CD4-positive, alpha-beta T cell treated with Interleukin-15 for 1 hour (primary cell): ENCODE measurements at places on chromosomes 12 and 14.

GRCh38 chr14:76881348-76881747 is 55.1 kb downstream of the LRRC74A start:
- DNase-seq = no peak

- no peak for DNase-seq
Observed at GRCh38 chr12:105222284-105222655, 13.7 kb downstream of the APPL2 start.

GRCh38 chr14:77714926-77715325 is 7.0 kb downstream of the SLIRP start:
- DNase-seq = no peak

- no peak for DNase-seq
Observed at GRCh38 chr12:49800421-49801140, 27.6 kb downstream of the NCKAP5L start.

DNA sequence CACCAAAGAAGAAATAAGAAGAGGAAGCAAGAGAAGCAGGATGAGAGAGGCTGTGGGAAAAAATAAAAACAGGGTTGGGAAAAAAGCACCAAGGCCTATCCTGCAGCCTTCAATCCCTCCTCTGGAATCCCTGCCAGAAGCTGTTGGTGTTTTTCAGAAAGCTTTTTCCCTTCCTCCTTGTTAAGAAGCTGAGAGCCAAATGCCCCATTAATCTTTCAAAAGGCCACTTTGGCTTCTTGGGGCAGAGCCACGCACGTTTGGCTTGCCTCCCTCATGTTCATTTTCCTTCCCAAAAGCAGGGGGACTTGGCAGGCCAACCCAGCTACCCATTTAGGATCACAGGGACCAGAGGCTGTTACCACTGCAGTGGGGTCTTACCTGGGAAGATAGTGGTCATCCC is 365.3 kb downstream of the NUAK1 start:
- DNase-seq = no peak

DNA sequence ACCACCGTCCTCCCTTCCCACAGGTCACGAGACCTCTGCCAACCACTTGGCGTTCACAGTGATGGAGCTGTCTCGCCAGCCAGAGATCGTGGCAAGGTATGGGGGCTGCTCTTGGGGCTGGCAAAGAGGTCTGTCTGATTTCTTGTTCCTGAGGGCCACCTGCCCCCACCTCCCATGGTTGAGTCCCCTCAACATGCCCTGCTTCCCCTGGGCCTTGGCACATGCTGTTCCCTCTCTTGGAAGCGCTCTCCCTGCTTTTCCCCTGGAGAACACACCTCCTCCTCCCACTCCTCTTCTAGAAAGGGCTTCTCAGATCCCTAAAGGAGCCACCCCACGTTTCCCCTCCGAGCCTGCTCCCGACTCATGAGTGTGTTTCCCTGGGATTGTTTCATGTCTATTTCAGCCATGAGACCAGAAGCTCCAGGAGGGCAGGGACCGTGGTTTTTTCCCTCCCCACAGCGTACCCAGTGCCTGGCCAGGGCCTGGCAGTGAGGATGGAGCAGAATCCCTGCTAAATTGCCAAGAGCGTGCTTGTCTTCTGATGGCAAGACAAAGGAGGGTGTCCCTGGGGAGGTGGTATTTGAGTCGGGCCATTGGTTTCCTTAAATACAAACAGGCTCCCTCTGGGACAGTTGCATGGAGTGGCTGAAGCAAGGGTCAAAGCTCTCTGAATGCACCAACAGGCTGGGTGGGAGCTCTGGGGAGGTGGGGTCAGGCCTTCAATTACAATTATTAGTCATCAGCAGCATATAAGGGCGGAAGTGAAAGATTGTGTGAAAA is 34.1 kb downstream of the CYP46A1 start:
- no peak for DNase-seq

DNA sequence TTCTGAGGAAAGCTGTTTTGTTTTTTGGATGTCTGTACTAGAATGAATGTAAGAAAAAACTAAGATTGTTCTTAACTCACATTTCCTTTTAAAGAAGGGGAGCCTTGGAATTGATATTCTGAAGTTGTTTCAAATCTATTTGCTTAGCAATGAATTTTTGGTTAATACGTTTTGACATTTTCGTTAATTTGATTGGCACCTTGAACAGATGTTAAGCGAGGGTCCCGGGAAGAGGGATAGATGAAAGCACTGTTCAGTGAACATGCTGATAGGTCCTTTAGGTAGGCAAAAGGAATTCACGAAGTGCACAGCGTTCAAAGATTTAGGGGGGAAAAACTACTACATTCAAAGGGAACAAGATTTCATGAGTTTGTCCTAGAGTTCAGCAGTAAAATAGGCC is 1.7 kb downstream of the SLC39A9 start:
- DNase-seq = no peak

- no peak for DNase-seq
Observed at GRCh38 chr14:90255871-90256270, 482 bp upstream of the PSMC1 start.

DNA sequence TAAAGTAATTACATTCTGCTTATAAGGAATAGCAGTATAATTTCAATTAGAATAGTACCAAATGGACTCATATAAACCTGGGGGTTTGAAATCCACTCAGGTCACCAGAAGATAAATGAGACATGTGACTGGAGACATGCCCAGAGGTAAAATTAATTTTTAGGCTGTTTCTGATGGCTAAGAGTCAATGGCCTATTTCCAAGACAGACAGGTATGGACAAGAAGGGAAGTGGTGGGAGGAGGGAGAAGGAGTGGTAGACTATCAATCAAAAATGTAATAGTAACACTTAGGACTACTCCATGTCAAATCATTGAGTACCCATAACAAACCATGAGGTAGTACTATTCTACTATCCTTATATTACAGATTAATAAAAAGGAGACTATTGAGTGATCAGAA is 544.0 kb downstream of the GALC start:
- DNase-seq = no peak

DNA sequence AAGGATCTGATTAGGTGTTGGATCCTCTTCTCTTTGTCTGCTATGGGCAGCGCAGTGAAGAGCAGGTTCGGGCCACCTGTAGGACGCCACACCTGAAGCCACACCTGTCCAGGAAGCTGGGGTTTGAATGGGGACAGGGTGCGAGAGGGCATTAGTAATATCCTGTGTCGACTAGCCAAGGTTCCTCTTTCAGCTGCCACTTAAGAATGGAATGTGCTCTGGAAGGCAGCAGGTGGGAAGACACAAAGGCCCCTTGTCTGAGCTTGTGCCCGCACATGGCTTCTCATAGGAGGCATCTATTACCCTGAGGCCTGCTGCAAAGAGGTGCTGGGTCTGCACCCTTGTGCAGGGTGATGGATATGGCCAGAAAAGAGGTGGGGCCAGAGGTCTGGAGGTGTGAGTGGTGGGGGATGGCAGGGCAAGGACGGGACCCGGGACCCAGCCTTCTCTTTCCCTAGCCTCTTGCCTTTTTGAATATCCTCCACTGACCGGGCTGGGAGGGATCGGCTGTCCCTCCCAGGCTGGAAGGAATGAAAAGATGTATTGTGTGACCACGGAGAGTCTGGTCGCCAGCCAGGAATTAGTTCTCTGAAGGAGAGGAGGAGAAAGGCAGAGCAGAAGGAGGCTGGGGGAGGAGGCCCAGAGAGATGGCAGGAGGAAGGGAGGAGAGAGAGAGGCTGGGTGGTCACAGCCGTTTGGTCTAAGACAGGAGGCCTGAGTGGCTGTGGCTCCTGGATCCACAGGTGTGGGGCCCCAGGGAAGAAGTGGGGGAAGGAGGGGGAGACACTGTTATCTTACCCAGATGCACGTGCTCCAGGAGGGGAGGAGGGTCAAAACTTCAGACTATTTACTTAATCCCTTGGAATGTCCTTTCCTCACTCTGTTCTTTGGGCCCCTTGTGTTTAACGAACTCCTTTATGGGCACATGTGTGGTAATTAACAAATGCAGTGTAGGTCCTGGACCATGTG is 101.5 kb downstream of the SMOC1 start:
- no peak for DNase-seq

DNA sequence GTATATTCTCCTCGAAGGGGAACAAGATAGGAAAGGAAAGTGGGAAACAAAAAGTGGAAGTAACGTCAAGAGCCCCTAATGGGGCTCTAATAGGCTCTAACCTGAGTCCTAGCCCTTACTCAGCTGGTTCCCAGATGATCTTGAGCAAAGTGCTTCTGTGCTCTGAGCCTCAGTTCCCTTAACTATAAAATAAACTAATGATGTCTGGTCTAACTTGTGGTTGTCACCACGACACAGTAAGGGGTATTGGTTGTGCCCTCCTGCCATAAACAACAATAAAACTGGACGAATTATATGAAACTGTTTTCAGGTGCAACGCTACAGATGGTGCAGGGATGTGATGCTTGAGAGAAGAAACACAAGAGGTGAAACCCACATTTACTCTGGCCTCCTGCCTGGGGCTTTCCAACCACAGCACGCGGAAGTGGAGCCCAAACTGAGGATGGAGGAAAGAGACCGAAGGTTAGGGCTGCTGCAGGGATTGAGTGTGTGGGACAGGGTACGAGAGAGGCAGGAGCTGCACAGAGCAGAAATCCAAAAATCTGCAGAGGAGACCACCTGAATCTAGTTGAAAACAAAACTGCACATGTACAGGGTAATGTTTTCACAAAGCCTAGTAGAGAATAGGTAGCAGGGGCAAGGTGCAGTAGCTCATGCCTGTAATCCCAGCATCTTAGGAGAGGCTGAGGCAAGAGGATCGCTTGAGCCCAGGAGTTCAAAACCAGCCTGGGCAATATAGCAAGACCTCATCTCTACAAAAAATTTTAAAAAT is 45.6 kb upstream of the BCL2L14 start:
- DNase-seq = no peak

DNA sequence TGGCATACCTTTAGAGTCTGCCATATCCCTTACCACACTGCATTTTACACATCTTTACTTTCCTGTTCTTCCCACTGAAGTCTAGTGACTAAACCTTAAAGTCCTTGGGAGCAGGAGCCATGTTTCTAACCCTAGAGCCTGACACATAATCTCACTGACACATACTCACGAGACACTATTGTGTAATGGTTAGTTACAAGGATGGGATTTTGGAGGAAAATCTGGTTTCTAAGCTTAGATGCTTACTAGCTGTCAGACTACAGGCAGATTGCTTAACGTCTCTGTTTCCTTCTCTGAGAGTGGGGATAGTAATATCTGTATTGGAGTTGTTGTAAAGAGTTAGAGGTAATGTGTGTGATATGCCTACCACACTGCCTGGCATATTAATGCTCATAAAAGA is 6.2 kb upstream of the DYRK4 start:
- DNase-seq = no peak

- DNase-seq = no peak
Observed at GRCh38 chr12:29176941-29177340, 27.9 kb downstream of the FAR2 start.

DNA sequence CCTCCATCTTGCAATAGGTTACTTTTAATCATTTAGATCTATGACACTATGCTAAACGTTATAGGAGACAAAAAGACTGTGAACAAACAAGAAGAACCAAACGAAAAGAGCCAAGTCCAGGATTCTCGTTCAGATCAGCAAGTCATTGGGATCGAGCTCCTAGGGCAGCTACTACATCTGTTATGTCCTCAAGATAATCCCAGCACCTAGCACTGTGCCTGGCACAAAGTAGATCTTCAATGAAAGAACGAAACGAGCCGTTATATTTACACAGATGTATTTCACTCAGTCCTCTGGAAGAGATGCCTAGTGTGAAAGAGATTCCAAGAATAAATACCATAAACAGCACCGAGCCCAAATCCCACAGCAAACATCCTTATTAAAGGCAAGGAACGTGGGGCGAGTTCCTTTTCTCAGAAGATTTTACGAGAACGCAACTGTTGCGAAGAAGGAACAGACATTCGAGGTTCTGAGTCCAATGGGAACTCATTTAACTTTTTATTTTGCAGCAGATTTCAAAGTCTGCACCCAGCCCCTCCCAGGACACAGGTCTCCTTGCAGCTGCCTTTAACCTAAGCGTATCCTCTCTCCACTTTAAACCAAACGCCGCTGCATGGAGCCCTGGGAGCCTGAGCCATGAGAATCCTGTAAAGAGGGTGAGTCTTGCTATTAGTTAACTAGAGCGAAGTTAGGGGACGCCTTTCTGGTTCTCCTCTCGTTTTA is 544 bp upstream of the TDP1 start:
- DNase-seq = no peak

DNA sequence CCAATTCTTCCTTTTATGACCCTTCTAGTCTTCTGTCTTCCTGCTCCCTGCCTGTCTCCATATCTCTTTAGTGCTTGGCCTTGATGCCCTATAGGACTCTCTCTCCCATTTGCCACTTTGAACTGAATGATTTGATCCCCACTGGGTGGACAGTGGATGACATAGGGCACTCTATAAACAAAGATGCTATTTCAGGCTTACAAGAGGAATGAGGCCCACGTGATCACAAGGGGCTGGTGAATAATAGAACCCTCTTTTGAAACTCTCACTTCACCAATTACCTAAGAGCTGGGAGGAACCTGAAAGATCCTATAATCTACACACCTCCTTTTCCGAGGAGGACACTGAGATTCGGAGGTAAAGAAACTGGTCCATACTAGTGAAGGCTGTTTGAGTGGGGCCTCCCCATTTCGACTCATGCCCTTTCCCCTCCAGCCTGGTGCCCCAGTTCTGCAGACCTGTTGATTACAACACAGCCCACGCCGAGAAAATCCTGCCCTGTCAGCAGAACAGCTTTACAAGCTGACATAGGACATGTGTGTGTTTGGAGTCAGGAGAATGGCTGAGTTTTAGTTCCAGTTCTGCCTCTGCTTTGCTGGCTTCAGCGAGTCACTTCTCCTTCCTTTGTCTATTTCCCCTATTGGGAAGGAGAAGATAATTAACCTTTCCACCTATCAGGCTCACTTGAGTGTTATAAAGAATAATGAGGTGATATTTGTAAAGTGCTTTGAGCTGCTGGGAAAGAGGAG is 400.3 kb downstream of the ZFP36L1 start:
- DNase-seq = peak; percentile 50

- DNase-seq = no peak
Observed at GRCh38 chr14:33972583-33973081, 21.8 kb upstream of the EGLN3 start.
